Stimulated activated CD8-positive, alpha-beta memory T cell treated with anti-CD3 and anti-CD28 coated beads, Interleukin-2, amount 100 ng/mL, for 1 hour (primary cell): ENCODE measurements at places on chromosomes 6 and 20.

DNA sequence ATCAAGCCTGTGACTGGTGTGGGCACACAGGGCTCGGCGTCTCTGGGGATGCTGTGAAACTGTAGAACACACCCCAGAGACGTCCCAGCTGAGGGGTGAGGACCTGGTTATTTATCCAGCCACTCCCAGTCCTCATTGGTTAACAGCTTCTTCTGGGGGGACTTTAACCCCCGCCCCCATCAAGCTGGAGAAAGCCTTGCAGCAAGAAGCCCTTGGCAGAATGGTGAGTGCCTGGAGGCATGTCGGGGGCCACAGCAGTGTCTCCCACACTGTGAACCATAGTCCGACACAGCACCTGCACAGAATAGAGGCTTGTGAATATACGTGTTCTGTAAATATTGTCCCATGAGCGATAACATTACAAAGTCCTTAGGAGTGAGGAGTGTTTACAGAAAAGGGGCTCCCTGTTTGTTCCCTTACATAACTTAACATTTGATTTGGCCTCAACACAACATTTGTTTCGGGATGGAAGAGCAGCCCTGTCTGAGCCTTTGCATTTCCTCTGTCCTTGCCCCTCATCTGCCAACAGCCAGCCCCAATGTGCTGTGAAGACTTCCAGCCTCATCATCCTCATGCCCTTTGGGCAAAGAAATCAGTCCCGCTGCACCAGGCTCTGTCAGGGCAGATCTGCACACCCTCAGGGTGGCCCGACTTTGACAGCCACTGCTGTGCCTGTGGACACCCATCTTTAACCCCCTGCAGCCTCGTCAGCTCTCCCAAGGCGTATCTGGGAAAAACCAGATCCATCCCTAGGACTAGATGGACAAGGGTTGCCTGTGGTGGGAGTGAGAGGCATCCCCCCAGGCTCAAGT lies 2.2 kb upstream of the RRBP1 start:
- no peak for DNase-seq

DNA sequence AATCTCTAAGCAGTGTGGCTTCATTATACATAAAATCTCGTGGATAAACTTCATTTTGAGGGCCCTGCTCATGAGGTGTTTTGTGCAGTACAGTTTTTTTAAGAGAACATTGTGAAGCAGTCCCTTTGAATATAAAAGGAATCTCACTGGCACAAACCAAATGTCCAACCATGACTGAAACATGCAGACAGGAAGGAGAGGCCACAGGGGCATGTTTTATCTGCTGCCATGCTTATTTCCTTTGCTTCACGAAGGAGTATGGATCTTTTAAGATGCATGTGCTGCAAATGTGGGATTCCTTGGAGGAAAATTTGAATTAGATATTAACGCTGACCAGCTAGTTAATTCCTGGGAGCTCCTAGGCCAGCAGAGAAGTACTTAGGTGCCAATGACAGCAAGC lies 192.3 kb downstream of the DST start:
- no peak for DNase-seq

- DNase-seq: no peak
Measured at GRCh38 chr20:17785007-17785406, 85.2 kb downstream of the BANF2 start.

GRCh38 chr6:121925024-121925423 lies 474.4 kb upstream of the HSF2 start:
- no peak for DNase-seq
